ENCODE measurements at places on chromosomes 7 and 10.

- no peak for DNase-seq
Measured at GRCh38 chr7:16609842-16610450, 35.6 kb downstream of the ANKMY2 start.

GRCh38 chr10:125264757-125265578 is 104.6 kb upstream of the CTBP2 start:
- DNase-seq, result no peak

- no peak for DNase-seq
Measured at GRCh38 chr7:102296514-102296913, 9.8 kb downstream of the SH2B2 start.

- DNase-seq, result no peak
Measured at GRCh38 chr10:125399289-125399688, 238.9 kb upstream of the CTBP2 start.

GRCh38 chr7:4794591-4795350 is 19.3 kb downstream of the AP5Z1 start:
- DNase-seq, result no peak
